ENCODE measurements at places on chromosomes 7 and 10.

DNA sequence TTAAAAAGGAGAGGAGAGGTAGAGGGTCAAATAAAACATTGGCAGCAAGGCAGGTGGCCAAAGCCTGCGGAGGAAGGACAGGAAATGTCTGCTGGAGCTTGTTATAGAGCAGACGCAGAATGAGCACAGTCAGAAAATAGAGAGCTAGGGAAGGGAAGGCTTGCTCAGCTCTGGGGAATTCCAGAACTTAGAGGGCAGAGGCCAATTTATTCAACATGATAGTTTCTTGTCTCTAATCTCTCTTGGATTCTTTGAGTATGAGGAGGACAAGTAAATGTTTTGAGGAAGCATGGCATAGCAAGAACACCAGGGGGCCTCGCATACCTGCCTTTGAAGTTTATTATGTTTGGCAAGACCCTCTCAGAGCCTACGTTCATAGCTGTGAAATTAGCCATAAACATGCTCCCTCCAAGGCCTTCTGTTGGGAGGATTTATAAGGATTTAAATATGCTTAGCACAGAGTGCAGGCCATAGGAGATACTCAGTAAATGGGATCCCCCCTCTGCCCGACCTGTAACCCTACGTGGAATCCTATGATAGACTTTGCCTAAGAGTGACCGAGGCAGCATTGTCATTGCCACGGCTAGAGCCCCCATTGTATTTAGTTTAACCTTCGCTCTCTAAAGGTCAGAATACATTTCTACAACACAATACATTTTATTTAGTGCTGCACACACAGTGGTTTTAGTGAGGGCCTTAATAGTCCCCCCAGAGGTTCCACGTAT lies 293.9 kb downstream of the CCDC3 start:
- no peak for DNase-seq

- no peak for DNase-seq
Measured at GRCh38 chr7:30671793-30672465, 10.3 kb downstream of the CRHR2 start.

DNA sequence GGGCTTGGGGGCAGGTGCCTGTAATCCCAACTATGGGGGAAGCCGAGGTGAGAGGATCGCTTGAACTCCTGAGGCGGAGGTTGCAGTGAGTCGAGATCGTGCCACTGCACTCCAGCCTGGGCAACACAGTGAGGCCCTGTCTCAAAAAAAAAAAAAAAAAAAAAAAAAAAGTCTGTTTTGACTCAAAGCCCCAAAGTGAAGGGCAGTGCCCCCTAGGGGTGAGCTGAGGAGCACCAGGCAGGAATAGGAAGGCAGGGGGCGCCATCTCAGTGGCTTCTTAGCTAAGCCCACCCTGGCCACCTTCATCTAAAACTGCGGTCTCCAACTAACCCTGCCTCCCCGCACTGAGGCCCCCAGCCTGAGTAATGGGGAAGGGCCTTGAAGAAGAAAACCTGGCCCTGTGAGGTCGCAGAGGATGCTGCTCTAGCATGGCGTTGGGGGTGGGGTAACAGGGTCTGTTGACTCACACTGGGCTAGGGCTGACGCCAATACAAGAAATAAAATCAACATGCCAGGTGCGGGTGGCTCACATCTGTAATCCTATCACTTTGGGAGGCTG lies 9.8 kb downstream of the PODXL start:
- DNase-seq, result no peak

DNA sequence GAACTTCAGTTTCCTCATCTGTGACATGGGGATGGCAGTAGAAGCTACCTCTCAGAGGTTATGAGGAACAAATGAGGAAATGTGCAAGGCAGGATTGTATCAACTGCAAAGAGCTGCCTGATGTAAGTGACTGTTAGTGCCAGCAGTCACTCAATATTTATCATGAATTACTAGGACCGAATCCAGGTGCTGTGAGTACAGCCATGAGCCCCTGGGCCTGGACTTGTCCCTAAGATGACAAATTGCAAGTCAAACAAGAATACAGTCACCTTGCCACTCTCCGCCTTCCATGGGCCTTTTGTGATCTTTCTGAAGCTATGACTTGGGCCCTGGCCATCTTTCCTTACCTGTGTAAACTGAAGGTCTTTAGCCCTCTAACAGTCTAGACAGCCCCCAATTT lies 27.7 kb upstream of the TLX1 start:
- no peak for DNase-seq

DNA sequence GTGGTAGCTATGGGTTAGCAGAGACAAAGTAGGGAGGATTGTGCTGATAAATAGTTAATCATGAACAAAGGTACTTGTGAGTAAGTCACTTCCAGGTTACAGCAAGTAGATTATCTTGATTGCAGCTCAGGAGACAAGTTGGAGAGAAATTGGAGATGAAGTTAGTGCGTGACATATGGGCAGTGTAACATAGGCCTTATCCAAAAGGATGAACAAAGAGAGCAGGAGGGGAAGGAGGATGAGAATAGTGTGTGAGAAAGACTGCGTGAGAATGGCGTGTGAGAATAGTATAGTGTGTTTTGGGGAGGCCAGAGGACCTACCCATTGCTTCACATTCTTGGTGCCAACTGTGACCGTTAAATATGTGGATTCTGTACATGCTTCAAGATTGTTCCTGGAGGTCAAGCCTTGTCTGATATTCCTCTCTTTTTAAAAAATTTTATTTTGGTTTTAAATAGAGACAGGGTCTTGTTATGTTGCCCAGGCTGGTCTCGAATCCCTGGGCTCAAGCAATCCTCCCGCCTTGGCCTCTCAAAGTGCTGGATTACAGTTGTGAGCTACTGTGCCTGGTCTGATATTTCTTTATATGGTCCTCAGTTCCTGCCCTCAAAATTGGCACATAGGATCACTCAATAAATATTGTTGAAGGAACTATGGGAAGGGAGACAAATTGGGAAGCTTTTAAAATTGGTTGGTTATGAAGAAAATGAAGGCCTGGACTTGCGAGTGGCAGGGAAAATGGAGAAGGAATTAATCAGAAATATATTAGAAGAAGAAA lies 3.2 kb downstream of the VCL start:
- DNase-seq, result no peak

- DNase-seq, result no peak
Measured at GRCh38 chr7:123271231-123271630, 71.5 kb upstream of the SLC13A1 start.

DNA sequence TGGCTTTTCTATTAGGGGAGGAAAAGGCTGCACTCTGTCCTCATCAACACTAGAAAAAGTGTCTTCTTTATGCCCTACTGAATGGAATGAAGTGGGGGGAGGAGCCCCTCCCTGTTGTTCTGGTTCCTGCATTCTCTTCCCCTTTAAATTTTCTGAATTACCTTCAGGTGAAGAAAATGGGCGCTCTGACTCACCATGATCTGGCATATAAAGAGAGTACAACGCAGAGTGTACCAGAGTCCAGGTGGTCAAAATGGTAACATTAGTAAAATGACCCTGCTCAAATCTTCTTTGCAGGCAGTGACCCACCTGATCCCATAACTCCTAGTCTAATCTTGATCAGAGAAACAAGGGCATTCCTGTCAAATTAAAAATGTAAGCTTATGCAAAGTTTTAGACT lies 80.7 kb downstream of the THSD7A start:
- DNase-seq, result no peak
